ENCODE measurements at places on chromosomes 1 and 21.

- DNase-seq = no peak
Observed at GRCh38 chr1:34655206-34655874, 99.5 kb upstream of the GJB5 start.

- DNase-seq = no peak
Observed at GRCh38 chr1:197951089-197951488, 33.9 kb downstream of the LHX9 start.

DNA sequence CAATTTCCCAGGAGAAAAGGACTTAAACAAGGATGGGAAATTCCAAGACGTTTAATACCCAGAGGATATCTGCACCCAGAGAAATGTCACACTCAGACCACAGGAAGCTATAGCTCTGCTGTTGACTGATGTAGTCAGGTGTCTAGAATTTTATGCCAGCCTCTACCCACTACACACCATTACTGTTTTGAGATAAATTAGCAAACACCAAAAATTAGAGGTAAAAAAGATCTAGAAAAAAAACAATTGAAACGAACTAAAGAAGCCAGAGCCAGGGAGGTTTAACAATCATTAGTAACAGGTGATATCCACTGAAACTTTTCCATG is 519.9 kb downstream of the SMYD3 start:
- no peak for DNase-seq

DNA sequence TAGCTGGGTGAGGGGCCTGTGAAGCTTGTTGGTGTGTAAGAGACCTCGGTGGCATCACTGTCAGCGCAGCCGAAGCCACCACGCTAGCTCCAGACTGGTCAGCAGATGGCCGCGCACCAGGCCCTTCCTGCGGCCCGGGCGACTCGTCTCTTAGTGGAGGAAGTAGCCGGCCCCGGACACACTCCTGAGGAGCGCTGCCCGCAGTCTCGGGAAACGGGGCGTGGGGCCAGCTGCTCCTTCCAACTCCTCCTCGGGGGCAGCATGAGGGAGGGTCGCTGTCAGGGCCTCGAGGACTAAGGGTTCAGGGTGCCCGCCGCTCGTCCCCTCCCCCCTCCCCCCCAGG is 20.4 kb downstream of the H3-3A start:
- no peak for DNase-seq

- DNase-seq = no peak
Observed at GRCh38 chr1:121458291-121459048, 273.7 kb downstream of the SRGAP2C start.

GRCh38 chr1:178189814-178190213 is 95.9 kb downstream of the RASAL2 start:
- DNase-seq = no peak

DNA sequence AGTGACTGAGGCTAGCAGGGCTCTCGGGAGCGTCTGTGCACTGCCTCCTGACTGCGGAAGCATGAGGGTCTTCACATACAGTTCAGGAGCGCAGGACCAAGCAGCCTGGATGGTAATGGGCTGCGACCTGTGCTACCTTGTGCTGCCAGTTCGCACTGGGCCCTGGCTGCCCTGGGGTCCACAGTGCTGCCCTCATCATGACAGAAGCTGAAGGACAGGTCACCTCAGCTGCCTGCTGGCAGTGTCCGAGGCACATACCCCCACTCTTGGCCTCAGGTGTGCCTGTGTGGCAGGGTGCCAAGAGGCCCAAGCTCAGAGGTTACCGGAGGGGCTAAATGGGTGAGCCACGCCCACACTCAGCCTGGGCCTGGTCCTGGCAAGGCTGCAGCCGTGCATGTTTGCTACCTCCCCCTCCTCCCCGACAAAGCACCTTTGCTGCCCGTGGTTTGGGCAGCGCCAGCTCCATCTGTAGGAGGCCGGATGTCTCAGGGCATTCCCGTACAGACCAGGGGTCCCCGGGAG is 4.4 kb downstream of the JMJD4 start:
- DNase-seq = no peak

- DNase-seq = no peak
Observed at GRCh38 chr1:186275822-186276221, 99.2 kb downstream of the TPR start.

- DNase-seq = no peak
Observed at GRCh38 chr1:214445199-214445598, 106.2 kb downstream of the PTPN14 start.

GRCh38 chr1:201509601-201510374 is 2.9 kb upstream of the CSRP1 start:
- no peak for DNase-seq

DNA sequence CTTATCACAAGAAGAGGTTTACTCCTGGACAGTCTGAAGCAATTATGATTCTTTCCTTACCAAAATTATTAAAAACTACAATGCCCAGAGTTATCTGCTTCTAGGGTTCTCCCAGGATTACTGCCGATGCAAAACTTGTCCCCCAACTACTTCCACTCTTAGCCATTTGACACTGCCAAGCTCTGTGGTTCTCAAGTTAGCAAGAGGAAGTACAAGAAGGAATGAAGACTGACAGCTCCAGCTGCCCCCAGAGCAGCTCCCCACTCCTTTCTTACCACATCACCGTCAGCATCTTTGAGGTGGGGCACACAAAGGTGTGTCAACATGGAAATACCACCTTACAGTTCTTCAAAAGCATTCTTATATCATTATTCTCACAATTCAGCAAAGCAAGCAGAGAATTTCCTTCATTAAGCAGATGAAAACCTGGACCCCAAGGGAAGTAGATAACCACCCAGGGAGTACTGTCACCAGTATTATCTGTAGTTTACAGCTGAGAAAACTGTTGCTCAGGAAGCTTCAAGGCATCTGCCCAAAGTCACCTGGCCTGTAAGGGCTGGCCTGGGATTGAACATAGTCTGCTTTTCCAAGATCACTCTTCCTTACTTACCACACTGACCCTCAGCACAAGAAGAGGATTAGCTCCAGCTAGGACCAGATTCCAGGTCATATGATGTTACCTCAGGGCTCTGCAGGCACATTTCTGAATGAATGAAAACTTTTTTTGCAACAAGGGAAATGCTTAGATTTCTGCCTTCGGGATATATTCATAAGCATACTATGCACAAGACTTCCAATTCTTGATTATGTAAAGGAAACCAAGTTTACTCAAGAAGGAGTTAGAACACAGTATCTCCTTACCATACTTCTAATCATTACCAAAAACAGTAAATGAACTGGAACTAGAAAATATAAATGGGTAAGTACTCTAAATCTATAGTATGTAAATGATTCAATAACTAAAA is 9.3 kb downstream of the PSMG1 start:
- no peak for DNase-seq

DNA sequence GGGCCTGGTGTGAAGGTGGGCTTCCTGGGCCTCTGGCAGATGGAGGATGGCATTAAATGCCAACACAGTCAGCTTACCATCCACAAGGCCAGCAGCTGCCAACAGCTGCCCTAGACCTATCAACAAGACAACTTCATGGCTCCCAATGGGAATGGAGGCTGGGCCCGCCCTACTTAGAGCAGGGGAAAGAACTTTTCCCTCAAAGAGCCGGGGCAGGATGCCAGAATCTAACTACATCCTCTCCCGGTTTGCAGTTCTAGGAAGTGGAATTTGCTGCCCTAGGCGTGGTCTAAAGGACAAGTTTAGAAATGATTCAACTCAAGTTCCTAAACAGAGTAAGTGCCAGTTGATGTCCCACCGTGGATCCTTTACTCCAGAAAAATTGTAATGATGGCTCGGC is 13.1 kb downstream of the ICMT start:
- DNase-seq = no peak

GRCh38 chr1:22077728-22078127 is 25.2 kb downstream of the CDC42 start:
- no peak for DNase-seq

GRCh38 chr1:9315411-9316079 is 22.9 kb downstream of the SPSB1 start:
- no peak for DNase-seq

DNA sequence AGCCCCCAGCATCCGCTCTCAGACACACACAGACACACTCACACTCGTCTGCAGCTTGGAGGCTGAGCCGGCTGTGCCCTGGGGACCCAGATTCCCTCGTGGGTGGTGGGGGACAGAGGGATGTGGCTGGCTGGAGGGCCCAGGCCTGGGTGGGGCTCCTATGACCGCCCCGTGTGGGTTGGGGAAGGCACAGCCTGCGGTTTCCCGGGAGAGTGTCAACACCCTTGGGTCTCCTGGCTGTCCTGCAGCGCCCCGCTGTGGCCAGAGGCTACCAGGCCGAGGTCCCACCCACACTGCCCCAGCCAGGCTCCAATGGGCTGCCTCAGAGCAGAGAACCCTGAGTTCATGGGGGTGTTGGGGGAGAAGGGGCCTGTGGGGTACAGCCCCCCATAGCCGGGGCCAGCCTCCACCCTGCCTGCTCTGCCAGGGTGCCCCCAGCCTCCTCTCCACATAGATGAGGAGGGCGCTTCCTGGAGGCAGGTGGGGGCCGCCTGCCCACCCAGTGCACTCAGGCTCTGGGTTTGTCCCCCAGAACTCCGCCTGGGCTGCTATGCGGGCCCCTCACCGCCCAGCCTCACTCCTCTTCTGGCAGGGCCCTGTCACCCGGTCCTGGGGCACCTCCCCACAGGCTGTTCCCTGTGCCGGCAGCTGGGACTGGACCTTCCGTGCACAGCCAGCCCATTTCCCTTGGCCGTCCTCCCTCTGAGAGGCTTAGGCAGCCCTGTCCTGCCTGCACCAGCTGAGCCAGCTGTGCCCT is at the start of gene TTC34:
Gene TTC34, minus strand, starts transcription at position 159 of the 757 bp plus-strand sequence. CDS start 866 bp downstream, outside the sequence.
- no peak for DNase-seq

DNA sequence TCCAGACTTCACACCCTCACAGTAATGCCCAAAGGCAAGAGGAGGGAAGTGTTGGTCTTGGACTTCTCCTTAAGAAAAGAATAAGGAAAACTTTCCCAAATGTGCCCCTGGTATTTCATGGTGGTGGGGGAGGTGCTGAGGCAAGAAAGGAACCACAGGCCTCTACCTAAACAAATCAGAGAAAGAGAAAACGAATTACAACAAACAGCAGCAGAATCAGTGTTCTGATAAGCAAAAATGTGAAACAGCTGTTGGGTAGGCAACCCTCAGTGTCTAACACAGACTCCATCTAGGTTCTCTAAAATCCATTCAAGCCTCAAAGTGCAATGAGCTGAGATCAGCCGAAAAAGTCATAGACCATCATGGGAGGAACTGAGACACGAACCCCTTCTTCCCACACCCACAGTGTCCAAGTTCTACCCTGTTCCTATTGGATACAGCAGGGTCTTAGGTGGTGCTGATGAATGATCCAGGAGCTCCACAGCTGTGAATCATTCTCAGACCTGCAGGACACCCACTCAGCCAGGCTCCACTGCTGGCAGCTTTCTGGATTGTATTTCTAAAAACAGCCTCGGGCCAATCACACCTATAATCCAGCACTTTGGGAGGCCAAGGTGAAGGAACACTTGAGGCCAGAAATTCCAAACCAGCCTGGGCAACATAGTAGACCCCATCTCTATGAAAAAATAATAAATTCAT is 149.1 kb downstream of the PLPP3 start:
- DNase-seq = no peak

GRCh38 chr1:42935313-42935895 is 23.3 kb downstream of the SLC2A1 start:
- no peak for DNase-seq

DNA sequence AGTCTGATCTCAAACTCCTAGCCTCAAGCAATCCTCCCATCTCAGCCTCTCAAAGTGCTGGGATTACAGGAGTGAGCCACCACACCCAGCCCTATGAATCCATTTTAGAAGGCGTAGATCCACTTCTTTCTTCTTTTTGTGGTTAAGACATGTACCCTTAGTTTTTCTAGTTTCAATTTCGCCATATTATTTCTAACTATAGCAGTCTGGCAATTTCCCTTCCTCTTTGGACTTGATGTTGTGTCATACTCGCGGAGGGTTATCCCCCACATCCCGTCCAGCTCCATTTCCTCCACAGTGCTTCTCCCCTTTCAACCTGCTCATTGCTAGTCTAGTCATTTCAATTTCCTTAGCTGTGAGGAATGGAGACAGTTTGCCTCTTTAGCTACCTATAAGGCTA is 5.2 kb upstream of the LRRC8D start:
- DNase-seq = no peak

DNA sequence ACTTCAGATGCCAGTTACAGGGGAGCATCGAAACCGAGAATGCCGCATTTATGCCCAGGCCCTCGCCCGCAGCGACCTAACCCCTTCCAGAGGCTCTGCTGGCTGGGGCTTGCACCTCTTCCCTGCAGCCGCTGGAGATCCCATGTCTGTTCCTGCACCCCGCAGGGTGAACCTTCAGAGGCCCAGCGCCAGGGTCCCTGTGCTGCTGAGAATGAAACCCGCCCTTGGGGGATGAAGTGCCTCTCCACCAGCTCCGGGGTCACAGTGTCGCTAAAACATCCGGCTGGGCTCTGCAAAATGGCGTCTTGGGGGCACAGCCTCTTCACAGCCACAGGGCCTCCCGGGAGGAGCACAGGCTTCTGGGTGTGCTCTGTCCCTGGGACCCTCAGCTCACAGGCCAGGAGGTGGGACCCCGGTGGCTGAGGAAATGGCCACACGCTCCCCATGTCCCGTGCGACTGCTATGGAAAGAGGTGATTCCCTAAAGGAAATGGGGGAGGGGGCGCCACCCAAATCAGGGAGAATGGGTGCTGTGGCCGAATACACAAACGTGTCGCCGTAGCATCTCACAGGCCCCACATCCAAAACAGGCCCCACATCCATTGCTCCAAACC is 39.9 kb upstream of the TSPEAR start:
- no peak for DNase-seq

- DNase-seq = no peak
Observed at GRCh38 chr21:36589352-36589971, 109.5 kb upstream of the SIM2 start.

DNA sequence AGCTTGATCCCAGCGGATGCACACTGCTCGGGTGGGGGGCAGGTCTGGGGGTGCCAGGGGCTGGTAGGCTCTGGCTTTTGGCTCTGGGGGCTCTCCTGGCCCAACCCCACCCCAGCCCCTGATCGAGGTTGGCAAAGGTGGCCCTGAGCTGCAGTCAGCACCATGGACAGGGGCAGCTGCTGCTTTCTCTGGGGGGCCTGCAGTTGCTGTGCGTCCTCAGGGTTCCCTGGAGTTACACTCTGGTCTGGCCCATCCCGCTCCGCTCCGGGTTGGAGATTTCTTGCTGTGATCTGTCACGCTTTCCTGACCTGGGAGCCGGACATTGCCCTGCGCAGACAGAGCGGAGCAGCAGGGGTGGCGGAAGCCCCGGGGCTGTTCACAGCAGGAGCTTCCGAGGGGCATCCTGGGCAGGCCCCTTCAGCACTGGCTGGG is 8.0 kb upstream of the PLCH2 start:
- DNase-seq = no peak

DNA sequence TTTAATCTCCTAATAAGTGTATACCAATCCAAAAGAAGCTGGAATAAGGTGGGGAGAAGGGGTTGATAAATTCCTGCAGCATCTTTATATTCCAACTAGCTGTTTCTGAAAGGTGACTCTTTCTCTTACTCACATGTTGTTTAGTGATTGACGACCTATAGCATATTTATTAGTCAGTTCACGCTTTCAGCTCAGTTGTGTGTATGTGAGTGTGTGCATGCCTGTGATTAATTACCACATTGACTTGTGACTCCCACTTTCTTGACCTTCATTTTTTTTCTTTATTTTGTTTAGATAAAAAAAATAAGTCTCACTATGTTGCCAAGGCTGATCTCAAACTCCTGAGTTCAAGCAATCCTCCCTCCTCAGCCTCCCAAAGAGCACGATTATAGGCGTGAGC is 44.4 kb downstream of the ATP2B4 start:
- no peak for DNase-seq

- DNase-seq = no peak
Observed at GRCh38 chr21:34065027-34065426, 8.4 kb upstream of the MRPS6 start.

Measured in stimulated activated CD8-positive, alpha-beta memory T cell treated with anti-CD3 and anti-CD28 coated beads, Interleukin-15, amount 100 ng/mL, for 1 hour (primary cell).